ENCODE measurements at places on chromosomes 3 and 15.

DNA sequence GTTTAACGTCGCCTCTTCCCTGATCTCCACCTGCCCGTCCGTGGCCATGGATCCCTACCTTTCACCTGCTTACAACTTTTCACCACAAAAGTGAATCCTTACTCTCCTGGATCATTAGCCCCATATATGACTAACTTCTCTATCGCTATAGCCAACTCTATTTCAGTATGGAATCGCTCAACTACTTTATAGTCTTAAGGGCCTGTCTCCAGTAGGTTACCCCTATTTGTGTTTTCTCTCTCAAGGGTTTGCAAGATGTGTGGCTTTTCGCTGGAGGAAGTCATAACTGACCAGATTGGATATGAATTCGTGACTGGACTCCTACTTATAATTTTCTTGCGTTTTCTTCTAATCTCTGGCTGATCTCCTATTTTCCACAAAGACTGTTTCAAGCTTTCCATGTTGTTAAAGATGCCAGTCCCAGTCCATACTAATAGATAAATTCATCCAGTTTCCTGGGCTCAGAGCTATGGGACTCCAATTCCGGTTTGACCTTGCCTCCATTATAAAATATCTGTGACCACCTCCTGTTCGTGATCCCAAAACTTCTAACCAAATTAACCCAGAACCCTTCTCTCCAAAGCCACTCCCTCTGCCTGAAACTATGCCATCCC lies 1.3 kb upstream of the STAG1 start:
- DNase-seq, result no peak

DNA sequence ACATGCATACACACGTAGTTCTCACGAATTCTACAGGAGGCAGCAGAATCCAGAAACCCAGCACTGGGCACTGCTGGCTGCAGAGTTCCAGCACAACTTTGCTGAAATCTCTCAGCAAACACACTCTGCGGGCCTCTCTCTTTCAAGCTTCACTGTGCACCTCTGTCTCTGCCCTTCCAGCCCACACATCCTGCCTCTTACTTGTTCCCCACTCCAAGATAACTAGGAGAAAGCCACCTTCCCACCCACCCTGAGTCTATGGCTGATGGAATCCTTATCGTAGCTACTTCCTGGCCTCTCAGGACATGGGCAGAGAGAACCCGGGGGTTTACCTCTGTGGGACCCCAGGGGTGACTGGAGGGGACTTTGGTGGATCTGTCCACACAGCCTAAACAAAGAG lies 11.9 kb downstream of the ANP32A start:
- no peak for DNase-seq

GRCh38 chr15:70341566-70341965 lies 243.8 kb upstream of the TLE3 start:
- DNase-seq, result no peak

- DNase-seq, result no peak
These were observed 4.8 kb upstream of the BCL6 start for GRCh38 chr3:187750006-187750512.

GRCh38 chr3:88779482-88779881 lies 327.9 kb upstream of the EPHA3 start:
- no peak for DNase-seq

- no peak for DNase-seq
These were observed 165.0 kb upstream of the SUCLG2 start for GRCh38 chr3:67819447-67819846.

DNA sequence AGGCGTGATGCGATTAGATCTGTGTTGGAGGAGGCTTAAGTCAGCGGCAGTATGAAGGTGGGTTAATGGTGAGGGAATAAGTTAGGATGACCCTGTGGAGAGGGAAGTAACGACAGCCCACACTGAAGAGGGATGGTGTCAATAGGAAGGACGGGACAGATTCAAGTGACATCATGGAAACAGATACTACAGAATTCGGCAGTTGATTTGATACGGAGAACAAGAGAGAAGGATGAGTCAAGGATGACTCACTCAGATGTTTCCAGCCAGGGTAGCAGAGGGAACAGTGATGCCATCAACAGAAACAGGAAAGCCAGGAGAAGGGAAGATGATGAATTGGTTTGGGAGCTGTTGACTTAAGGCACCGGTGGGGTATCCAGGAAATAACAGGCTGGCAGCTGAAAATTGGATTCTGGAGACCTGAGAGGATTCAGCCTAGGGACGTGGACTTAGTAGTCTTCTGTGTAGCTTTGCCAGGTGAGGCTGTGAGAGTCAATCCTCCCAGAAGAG lies 38.0 kb downstream of the SHC4 start:
- no peak for DNase-seq

GRCh38 chr15:90046911-90047392 lies 45.8 kb downstream of the ZNF710 start:
- no peak for DNase-seq

DNA sequence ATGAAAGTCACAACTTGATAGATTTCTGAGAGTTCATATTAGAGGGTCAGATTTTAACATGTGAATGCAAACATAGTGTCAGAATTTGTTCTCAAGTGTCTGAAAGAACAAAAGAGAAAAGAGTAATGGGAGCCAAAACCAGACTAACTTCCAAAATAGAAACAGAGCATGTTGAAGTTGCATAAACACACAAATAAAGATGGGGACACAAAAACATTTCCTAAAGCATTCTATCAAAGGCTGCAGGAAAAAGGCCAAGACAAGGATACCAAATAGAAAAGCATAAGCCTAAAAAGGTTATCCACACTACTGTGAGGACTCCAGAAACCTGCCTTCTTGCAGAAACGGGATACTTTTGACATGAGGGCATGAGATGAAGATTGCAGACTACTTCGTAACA lies 2.8 kb downstream of the FHIT start:
- DNase-seq, result peak; percentile 34

GRCh38 chr3:152299249-152299976 lies 30.7 kb downstream of the MBNL1 start:
- no peak for DNase-seq

DNA sequence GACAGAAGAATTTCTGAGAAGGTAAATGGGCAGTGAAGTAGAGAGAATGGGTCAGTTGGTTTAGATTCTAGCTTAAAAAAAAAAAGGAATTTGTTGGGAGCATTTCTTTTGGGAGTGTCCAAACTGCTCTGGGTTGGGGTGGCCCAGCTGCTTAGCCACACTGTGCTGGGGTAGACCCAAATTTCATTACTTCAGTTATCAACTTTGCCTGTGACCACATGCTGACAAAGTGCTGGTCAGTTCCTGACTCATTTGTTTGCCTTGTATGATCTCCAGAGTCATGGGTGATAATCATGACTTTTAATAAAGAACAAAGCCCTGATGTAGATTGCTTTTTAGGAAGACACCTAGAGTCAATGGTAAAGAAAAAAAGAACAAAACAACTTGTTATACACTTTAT lies 121.5 kb upstream of the FGF7 start:
- no peak for DNase-seq

GRCh38 chr15:77659350-77660321 lies 26.9 kb upstream of the LINGO1 start:
- DNase-seq, result no peak

DNA sequence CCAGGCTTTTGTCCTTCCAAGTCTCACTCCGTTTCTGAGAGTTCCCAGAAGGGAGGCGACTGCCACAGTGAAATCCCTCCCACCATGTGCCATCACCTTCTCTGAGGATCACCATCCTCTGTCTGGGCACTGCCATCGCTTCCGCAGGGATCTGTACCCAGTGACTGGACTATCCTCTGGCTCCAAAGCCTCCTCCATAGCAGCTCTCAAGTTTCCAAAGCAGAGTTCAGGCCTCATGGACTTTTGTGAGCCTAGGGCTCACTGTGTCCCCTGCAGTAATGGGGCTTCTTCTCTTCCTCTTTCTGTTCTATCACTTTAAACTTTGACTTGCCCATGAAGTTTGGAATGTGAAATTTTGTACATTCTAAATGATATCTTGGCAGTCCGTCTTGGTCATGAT lies 63.9 kb downstream of the TIPARP start:
- DNase-seq, result no peak

- no peak for DNase-seq
These were observed 138.9 kb upstream of the SLC7A14 start for GRCh38 chr3:170724599-170725280.

- no peak for DNase-seq
These were observed 10.7 kb downstream of the COPB2 start for GRCh38 chr3:139378587-139379241.

- no peak for DNase-seq
These were observed 9.8 kb downstream of the TFG start for GRCh38 chr3:100719136-100719535.

DNA sequence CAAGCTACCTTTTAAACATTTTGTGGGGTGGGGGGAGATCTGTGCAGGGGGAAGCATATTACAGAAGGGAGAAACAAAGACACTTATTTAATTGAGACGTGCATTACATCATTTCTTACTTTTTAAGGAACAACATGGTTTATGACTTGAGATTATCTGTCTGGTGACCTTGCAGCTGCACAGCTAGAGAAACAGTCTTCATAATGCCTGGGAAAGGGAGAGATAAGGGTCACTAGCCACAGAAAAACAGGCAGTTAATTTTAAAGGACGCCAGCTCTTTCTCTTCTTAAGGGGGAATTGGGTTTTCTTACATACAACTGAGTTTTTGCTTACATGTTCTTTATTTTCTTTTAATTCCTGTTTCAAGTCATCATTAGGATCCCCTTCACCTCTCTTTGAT lies 147.9 kb downstream of the SST start:
- no peak for DNase-seq

GRCh38 chr3:48546203-48546829 lies 10.3 kb downstream of the PFKFB4 start:
- peak; percentile 8 for DNase-seq

DNA sequence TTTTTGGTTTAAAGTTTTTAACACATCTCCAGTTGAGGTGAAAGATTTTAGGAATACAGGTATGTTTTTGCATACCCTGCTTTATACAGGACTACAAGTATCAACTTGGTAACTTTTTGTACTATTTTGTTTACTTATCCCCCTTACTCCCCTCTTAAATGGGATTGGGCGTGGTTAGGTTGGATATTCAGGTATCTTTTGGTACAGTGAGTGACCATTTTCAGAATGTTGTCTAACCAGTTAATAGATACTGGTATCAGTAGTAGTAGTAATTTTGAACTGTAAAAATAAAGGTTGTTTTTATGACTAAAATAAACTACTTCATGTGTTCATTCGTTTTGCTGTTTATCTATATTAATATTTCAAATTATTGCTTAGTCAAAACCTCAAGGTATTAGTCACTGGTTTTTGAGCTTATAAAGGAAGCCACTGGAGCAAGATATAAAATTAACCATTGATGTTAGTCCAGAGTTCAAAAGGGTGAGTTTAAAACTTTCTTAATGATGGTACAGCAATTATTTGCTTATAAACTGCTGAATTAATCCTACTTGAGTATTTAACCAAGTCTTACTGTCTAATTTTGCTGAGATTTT lies 3.3 kb downstream of the MME start:
- no peak for DNase-seq

GRCh38 chr15:55937040-55937439 lies 56.4 kb downstream of the NEDD4 start:
- no peak for DNase-seq

DNA sequence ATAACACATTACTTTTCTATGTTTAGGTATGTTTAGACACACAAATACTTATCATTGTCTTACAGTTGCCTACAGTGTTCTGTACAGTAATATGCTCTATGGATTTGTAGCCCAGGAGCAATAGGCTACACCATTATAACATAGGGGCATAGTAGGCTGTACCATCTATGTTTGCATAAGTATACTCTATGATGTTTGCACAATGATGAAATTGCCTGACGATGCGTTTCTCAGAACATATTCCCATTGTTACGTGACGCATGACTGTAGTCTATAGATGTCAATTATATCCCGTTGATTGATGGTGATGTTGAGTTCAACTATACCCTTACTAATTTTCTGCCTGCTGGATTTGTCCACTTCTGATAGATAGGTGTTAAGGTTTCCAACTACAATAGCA lies 139.4 kb upstream of the PFN2 start:
- no peak for DNase-seq

DNA sequence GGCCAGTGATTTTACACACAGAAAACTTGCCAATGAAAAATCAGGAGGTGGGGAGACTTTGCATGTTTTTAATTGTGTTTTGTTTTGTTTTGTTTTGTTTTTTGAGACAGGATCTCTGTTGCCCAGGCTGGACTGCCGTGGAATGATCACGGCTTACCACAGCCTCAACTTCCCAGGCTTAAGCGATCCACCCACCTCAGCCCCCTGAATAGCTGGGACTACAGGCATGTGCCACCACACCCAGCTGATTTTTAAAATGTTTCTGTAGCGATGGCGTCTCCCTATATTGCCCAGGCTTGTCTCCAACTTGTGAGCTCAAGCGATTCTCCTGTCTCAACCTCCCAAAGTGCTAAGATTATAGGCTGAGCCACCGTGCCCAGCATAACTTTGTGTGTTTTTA lies 46.0 kb downstream of the MEIS2 start:
- DNase-seq, result no peak

- no peak for DNase-seq
These were observed 40.1 kb downstream of the EAF1 start for GRCh38 chr3:15467227-15468181.

GRCh38 chr15:86247249-86247955 lies 167.7 kb downstream of the AGBL1 start:
- no peak for DNase-seq

GRCh38 chr3:183895296-183895695 lies 10.6 kb upstream of the PARL start:
- DNase-seq, result peak; percentile 46

DNA sequence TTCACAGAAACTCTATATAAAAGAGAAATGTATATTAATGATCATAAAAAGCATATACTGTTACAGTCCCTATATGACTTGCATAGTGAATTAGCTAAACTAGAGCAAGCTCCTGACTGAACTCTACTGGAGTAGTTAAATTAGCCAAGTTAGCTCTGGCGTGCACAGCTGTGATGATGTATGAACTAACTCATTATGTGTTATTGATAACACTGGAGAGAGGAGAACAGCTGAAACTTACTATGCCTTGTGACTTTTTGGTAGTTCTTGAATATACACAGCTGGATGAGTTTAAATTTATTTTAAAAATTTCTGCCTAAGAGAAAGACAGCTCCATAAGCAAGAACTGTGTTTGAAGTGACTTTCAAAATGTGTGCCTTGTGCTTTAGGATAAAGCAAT lies 8.1 kb downstream of the TIPARP start:
- no peak for DNase-seq

- DNase-seq, result no peak
These were observed 421.7 kb upstream of the GOLIM4 start for GRCh38 chr3:168517249-168518071.

- no peak for DNase-seq
These were observed 4.4 kb upstream of the CA12 start for GRCh38 chr15:63385911-63386531.

DNA sequence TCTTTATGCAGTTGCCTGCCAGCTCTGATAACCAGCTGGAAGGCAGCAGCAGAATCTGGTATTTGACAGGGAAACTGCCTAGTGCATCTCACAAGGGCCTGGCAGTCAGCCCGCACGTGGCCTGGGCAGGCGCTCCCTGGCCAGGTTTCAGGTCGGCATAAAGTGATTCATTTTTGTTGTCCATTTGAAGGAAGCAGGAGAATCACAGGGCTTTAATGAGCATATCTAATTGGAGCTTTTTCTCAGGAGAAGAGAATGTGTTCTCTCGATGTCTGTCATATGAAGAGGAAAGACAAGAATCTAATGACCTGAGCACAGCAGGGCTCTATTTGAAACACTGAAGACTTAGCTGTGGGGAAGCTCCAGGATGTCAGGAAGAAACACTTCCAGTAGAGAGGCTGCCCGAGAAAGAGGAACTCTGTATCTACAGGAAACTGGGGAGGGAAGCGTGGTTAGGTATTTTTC lies 98.8 kb upstream of the MB21D2 start:
- DNase-seq, result no peak

All from hippocampal formation (tissue), 2 donors.